ENCODE measurements at places on chromosomes 13 and 19.
A peak's percentile ranks its signal among the peaks of the same experiment; 100 is the strongest.

- DNase-seq, result no peak
Observed at GRCh38 chr13:108508263-108508662, 121.1 kb upstream of the MYO16 start.

- DNase-seq, result no peak
Observed at GRCh38 chr19:42172261-42172660, 40.0 kb upstream of the POU2F2 start.

DNA sequence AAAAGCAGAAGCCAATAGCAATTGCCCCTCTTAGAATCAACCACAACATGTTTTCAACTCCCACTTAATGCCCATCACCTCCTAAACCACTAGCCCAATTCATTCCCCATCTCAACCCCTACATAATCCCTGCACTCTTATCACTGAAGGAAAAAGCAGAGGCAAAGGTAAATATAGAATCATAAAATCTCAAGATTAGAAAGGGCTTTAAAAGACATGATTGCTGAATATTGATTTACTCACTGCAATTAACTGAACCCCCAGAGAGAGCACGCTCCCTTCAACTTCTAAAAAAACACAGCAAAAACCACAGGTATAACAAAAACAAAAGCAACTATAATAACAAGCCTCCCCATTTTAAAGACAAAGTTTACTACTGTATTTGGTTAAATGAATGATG is 15.1 kb upstream of the POU4F1 start:
- no peak for DNase-seq

DNA sequence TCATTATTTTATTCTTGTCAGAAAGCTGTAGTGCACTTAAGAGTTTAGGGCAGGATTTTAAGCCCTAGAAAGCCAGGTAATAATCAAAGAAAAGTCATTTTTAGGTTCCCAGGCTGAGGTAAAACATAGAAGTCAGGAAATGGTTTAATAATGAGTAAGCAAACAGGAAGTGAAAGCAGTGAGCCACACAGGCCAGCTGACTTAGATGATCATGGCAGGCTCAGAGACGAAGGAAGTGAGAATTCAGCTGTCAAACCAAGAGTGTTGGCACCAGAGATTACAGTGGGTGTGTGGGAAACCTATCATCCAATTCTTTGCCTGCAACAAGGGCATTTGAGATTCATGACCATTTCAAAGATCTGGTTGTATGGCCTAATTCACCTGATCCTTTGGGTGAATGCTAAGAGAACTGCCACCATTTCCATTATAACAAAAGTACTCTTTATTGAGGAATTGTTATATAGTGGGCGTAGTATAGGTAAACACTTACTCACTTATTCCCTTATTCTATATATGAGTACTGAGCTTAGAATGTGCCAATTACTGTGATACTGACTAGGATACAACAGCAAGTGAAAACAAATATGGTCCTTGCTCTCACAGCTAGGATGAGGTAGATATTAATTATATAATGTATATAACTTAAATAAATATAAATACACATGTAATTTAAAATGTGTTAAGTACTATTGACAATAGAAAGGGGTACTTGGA is 103.7 kb upstream of the EDNRB start:
- DNase-seq, result peak; percentile 7

- DNase-seq, result no peak
Observed at GRCh38 chr19:17633700-17634099, 54.5 kb downstream of the UNC13A start.

GRCh38 chr19:12796146-12797071 is 5.1 kb downstream of the JUNB start:
- peak; percentile 76 for DNase-seq

DNA sequence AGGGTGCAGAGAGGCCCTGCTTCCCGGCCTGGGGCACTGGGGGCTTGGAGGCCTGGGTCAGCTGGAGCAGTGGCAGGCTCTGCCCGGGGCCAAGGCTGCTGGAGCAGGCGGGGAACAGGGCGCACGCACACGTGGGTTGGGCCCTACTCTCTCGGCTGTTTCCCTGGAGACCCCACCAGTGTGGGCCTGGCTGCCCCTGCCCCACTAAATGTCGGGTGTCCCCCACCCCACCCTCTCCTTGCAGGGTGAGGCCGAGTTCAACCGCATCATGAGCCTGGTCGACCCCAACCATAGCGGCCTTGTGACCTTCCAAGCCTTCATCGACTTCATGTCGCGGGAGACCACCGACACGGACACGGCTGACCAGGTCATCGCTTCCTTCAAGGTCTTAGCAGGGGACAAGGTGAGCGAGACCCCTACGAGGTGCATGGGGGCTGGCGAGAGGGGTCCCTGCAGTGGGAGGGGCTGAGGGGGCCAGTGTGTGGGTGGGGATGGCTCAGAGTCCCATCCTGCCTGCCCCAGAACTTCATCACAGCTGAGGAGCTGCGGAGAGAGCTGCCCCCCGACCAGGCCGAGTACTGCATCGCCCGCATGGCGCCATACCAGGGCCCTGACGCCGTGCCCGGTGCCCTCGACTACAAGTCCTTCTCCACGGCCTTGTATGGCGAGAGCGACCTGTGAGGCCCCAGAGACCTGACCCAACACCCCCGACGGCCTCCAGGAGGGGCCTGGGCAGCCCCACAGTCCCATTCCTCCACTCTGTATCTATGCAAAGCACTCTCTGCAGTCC is 15.3 kb downstream of the CAPN12 start:
- DNase-seq, result no peak

DNA sequence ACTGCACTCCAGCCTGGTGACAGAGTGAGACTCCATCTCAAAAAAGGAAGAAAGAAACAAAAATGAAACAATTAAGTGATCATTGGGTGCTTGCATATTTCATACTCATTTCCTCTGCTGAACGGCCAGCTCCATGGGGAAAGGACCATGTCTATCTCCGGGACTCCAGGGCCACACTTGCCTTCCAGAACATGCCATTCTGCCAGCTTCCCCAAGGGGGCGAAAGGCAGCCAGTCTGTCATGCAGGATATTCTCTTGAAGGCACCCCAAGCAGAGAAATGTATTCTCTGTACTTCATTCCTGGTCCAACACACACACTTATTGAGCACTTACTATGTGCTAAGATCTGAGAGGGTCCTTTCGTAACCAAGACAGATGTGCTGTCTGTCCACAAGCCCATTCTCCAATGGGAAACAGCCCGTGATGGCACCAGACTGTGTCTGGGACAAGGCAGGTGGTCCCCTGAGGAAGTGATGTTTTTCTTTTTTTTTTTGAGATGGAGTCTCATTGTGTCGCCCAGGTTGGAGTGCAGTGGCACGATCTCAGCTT is 10.2 kb upstream of the CARM1 start:
- peak; percentile 55 for DNase-seq

- no peak for DNase-seq
Observed at GRCh38 chr13:44118881-44119280, 239.2 kb downstream of the LACC1 start.

DNA sequence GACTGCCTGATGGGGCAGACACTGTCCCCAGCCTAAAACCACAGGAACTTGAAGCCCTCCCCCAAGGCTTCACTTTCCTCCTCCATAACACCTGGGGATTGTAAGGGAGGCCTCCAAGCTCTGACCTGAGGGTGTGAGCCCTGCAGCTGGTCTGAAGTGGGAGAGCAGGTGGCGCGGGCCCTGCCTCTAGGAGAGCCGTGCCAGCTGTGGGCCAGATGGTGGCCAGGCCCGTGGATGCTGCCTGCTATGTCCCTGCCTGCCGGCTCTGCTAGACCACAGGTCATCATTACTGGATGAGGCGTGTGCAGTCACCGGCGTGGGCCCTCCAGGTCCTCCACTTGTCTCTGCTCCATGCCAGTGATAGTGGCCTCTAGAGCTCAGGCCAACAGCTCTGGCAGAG is 3.5 kb upstream of the KLHL26 start:
- DNase-seq, result no peak

GRCh38 chr19:34172661-34173192 is 423 bp downstream of the LSM14A start:
- DNase-seq, result peak; percentile 34

GRCh38 chr13:45917019-45917418 is 65.5 kb upstream of the SIAH3 start:
- no peak for DNase-seq

DNA sequence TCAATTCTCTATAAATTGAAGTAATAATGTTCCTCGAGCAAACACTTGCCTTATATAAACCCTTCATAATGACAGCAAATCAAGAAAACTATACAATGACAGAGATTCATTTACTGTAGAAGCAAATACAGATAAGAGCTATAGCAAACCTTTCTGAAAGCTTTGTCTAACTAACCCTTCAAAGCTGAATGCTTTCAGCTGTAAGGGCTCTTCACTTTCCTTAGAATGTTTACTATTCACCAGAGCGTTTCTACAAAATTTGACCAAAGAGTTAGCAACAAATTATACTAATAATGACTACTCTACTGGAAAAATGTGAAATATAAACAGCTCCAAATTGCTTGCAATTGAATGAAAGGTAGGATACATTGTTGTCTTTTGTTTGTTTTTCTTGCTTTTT is 218.1 kb downstream of the SLITRK5 start:
- DNase-seq, result no peak

DNA sequence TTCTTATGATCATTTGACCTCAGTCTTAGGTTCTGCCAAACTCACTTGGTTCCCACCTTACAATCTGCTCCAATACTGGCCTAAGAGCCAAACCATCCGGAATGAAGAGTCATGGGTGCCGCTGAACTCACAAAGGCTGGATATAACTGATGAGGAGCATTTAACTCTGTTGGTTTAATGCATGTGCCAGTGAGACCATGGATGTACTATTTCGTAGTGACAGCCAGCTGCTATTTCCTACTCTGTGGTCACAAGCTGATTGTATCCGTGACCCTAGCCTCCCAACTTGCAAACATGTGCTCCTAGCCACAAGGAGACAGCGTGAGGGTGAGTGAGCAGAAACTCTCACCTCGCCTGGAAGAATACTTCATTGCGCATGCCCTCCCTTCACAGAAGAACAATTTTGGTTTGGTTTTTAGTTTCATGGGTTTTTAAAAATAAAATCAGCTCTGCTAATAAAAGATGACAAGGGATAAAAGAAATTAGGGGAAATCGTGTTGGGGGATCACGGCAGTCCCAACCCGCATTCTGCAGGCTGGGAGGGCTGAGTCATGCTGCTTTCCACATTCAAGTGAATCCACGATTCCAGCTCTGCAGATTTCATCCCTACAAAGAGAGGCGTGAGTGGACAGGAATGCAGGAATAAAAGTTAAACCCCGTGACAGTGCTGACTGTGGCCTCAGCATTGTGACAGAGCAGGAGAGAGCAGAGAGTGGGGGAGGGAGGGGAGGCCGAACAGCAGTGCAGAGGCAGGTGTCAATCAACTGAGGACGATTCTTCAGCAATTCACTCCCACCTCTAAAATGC is 66.8 kb upstream of the RAP2A start:
- no peak for DNase-seq

DNA sequence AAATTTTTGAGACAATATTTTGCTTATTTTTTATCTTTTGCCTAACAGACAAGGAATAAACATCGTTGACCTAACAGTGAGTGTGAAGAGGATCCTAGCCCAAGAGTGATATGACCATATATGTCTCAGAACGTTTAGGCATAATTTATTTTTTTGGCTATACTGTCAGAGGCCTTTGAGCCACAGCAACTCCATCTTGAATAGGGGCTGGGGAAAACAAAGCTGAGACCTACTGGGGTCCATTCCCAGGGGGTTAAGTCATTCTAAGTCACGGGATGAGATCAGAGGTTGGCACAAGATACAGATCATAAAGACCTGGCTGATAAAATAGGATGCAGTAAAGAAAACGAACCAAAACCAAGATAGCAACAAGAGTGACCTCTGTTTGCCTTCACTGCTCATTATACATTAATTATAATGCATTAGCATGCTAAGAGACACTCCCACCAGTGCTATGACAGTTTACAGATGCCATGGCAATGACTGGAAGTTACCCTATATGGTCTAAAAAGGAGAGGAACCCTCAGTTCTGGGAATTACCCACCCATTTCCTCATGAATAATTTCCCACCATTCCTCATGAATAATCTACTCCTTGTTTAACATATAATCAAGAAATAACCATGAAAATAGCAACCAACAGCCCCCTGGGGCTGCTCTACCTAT is 510.9 kb upstream of the PCDH9 start:
- DNase-seq, result no peak
